Fibroblast of the conjunctiva (primary cell): ENCODE measurements at places on chromosomes 16 and 17.
A peak's percentile ranks its signal among the peaks of the same experiment; 100 is the strongest.

- DNase-seq: no peak
Observed at GRCh38 chr17:9286434-9286833, 265.1 kb downstream of the NTN1 start.

- no peak for DNase-seq
Observed at GRCh38 chr16:22397931-22398330, 23.5 kb upstream of the CDR2 start.

GRCh38 chr17:76996741-76997694 lies 128.8 kb downstream of the MGAT5B start:
- DNase-seq: no peak

- peak; percentile 21 for DNase-seq
Observed at GRCh38 chr16:57720142-57720575, 15.4 kb upstream of the KATNB1 start.

- DNase-seq: no peak
Observed at GRCh38 chr16:13391337-13391736, 489.9 kb downstream of the SHISA9 start.

DNA sequence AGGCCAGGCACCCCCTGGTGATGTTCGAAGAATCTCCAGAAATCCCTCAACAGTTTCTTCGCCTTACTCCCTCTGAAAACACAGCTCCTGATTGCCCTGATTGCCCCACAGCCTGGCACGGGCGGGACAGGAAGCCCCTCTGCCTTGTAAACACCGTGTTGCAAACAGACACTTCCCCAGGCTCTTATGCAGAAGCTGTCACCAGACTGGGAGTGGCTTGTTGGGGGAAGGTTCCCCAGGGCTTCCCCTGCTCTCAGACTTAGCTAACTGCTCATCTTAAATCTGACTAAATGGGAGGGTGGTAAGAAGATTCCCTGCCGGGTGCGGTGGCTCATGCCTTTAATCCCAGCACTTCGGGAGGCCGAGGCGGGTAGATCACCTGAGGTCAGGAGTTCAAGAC lies 11.2 kb downstream of the PIK3R5 start:
- DNase-seq: no peak

DNA sequence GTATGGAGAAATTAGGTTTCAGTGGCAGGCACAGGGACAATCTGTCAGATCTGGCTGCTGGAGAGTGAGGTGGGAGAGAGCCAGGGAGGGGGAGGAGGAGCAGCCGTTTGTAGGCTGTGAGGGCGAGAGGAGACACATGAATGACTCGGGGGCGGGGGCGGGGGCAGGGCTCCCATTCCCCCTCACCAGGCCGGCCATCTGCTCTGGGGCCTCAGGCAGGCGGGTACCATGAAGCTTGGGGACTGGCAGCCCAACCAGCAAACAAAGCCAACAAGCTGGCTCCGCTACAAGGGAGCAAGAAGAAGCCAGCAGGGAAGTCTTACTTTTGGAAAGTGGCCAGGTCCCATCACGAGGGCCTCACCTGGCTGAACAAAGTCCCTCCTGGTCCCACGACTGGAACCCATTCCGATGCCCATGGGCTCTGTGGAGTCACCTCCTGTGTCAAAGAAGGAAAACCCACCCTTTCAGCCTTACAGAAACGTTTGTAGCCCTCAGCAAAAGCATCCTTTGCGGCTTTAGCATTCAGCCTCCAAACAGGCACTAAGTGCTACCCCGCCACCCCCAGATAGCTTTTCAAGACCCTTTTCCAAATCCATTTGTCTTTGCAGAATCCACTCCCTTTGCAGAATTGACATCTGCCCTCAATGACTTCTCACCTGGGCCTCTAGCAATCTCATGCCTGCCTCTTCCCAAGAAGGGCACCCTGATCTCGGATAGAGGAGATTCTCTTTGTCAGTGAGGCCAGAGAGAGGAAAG lies 9.2 kb upstream of the SSTR2 start:
- DNase-seq: no peak

DNA sequence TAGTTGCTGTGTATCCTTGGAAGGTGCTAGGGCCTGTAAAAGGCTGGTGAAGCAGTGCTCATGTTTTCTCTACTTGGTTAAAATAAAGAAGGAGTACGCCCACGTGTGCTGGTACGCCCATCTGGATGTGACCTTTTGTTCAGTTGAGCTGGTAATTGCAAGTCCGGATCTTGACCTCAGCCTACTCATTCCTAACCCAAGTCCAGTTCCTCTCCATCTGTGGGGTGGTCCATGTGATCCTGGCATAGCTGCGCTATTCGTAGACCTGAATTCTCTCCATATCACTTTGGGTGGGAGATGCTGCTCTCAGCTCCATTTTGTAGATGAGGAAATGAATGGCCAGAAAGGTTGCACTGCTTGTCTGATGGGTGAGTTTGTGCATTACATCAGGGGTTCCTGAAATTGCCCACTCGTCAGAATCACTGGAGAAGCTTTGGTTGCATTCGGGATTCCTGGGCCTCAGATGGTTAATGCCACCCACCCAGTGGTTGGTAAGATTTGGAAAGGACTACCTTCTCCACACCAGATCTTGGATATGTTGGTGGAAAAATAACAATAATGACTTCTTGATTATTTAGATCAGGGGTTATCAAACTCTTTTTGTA lies 328.8 kb downstream of the CPPED1 start:
- no peak for DNase-seq

DNA sequence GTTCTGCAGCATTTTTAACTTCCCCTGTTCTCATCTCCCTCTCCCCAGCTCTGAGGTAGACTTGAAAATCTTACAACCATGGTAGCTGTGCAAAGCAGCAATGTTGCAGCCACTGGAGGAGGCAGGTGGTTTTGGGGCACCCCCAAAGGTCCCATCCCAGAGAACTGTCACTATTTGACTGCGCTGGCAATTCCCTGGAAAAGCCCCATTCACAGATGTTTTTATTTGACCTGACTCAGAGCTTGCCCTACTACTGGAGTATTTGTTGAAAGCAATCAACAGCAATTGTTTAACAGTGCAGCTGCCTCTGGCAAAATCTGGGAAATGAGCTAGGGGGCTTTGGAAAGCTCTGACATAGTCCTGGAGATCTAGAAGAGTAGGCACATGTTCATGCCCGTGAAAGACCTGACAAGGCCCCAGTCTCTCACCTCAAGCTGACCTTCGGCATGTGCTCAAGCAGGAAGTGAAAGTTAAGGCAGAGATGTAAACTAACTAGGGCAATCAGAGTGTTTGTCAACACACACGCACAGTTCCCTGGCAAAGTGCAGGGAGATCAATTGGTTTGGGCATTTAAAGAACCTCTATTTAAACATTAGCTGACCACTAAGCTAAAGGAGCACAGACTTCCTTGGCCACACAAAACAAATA lies 19.7 kb upstream of the PIK3R5 start:
- DNase-seq: no peak

DNA sequence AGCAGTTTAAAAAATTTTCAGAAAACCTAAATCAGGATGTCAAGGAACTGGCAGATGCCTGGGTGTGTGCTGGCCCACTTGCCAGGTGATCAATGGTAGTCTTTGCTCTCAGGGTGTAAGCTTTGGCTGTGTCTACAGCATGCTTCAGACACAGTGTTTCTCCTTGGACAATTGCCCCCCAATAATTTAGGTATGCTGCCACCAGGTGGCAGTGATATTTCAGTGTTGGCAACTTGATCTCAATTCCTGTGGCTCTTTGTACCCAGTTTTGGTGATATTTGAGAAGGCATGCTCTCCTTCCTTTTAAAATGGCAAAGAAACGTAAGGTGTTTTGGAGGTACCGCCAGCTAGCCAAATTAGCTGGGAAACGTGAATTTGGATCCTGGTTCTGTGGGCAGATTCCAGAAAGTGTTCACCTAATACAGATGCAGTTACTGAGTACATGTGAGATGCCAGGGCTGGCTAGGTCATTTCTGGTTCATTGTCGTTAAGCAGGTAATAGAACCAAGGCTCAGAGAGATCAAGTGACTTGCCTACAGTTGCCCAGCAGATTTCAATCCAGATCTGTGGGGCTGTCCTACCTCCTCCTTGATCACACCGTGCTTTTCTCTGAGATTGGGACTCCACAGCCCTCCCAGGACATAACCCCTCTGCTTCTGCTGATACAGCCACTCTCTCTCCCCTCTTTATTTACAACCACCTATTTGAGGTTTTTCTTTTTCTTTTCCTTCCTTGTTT lies 155.6 kb upstream of the PLCG2 start:
- no peak for DNase-seq

DNA sequence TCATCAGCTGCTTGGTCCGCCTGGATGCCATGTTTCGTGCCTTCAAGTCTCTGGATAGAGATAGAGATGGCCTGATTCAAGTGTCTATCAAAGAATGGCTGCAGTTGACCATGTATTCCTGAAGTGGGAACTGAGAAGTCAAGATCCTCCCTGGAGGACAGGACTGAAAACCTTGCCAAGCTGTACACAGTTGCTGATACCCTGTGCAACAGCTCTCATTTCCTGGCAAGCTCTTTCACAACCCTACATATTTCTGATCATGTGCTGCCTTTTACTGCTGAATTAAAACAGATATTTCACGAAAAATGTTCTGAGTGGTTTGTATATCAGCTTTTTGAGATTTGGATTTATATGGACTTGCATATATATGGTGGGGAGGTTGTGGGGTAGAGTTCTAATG lies 898 bp downstream of the CAPNS2 start:
- DNase-seq: no peak

- DNase-seq: peak; percentile 75
Observed at GRCh38 chr17:43469145-43469544, 14.6 kb upstream of the DHX8 start.

DNA sequence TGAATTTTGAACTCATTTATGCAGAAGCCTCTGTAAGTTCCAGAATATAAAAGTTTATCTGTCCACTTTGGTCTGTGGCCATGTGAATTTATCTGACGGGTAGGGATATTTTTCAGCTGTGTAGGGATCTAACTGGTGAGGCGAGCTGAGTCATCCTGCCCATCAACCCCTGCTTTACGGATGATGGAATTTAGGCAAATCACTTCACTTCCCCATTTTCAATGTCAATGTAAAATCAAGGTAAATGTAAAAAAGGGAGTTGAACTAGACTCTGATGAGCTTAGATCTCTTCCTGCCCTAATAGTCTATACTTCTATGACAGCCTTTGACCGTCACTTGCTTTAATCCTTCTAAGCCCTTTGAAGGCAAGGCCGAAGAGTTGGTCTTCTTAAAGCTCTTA lies 2.6 kb downstream of the SLC16A6 start:
- no peak for DNase-seq

DNA sequence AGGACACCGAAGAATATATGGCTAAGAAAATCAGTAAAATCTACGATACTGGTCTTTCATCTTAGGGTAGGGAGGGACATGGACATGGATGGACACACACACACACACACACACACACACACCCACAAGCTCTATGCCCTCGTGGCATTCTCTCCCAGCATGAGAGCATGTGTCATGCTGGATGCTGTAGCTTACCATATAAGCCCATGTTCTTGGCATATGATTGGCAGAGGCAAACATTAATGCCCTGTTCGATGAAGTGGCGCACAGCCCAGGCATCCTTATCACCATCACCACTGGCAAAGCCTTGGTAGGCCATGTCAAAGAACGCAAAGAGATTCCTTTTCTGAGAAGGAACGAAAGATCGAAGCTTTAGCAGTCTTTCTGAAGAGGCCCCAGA lies 17.6 kb downstream of the GOT2 start:
- DNase-seq: no peak

GRCh38 chr16:1548233-1548632 lies 14.8 kb downstream of the TMEM204 start:
- DNase-seq: peak; percentile 23

GRCh38 chr17:80987941-80988461 lies 3.6 kb upstream of the CHMP6 start:
- DNase-seq: no peak

DNA sequence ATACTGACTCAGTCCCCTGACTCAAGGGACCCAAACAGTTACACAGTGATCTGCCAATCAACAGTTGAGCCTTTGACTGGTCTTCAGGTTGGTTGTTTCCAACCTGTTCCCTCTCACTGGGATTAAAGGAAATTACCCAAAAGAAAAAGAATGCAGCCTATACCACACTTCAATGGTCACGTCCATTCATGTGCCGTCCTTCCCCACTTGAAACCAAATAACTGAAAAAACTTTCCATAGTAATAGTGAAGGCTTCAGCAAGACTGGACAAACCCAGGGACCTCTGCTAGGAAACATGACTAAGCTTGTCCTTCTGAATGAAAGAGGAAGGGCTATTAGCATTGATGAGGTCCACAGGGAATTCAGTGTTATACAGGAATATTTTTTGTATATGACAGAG lies 30.6 kb downstream of the MRPS23 start:
- DNase-seq: no peak

GRCh38 chr17:18381158-18381952 lies 3.8 kb downstream of the EVPLL start:
- DNase-seq: no peak

GRCh38 chr16:47519996-47520679 lies 59.0 kb downstream of the PHKB start:
- DNase-seq: no peak

GRCh38 chr16:89004209-89004831 lies 27.3 kb upstream of the CBFA2T3 start:
- no peak for DNase-seq

DNA sequence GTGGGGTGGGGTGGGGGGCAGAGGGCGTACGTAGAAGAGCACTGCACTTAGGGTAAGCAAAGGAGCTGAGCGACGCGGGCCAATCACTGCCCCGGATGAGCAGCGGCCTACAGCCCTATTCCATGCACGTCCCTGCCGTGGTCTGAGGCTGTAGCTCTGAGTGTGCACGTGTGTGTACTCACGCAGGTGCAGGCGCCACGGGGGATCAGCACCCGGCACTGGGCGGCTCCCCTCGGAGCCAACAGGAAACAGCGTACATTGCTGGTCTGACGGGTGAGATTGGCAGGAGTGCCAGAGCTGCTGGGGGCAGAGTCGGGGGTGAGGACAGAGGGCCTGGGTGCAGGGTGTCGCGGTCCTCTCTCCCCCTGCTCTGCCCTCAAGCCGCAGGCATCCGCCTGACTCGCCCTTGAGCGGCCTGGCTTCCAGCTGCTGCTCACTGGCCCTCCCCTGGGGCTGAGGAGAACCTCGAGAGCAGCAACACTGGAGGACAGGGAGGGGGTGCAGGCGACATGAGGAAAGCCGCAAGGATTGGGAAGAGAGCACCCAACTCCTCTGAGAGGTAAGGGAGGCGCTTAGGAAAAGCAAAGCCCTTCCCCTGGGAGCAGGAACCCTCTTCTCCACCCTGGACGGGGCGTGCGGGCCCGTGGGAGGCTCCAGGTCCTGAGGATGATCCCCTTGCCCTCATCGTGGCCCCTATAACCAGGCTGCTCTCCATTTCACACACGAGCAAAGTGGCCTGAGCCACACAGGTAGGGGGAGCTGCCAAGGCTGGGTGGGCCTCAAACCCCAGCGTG lies 57.8 kb downstream of the ENGASE start:
- no peak for DNase-seq

GRCh38 chr16:52597073-52597771 lies 50.3 kb upstream of the TOX3 start:
- DNase-seq: no peak

DNA sequence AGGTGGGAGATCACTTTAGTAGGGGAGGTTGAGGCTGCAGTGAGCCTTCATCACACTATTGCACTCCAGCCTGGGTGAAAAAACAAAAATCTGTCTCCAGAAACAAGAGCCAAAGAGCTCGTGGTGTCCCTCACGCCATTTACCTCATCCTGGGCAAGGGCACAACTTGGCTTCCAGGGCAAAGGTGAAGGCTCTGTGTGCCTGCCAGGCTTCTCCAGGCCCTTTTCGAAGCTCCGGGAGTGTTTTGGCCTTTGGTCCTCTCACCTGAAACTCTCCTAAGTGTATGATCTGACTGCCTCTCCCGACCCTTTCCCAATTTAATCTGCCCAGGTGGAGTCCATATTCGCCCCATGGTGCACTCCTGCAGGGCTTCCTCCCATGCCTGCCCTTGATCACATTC lies 11.6 kb upstream of the CES3 start:
- DNase-seq: no peak

- no peak for DNase-seq
Observed at GRCh38 chr16:75083813-75084212, 32.8 kb downstream of the LDHD start.
